ENCODE measurements at places on chromosomes 5 and 9. TPM values are rescaled to one million over a fixed set of nuclear protein-coding genes. Genes with fewer than 3 reads are reported as not detected.

DNA sequence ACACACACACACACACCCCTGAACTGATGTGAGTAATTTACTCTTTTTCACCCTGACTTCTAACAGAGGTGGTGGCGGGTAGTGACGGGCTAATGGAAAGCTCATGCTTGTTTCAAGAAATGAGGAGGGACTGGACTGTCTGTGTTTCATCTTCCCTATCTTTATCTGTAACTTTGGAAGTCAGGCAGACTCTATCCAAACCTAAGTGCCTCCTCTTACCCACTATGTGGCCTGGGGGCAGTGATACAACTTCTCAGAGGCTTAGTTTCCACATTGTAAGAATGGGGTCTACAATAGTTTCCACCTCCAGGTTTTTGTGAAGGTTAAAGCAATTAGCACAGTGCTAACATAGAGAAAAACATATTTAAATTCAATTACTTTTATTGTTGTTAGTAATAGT is 5.9 kb upstream of the TRPM3 start:
- DNase-seq = no peak

GRCh38 chr5:52943285-52943684 is 45.9 kb upstream of the ITGA2 start:
- DNase-seq = no peak

GRCh38 chr5:96440185-96440538 is 7.1 kb upstream of the PCSK1 start:
- DNase-seq = no peak

- no peak for DNase-seq
These were observed 523.0 kb downstream of the CSNK1G3 start for GRCh38 chr5:124034963-124035362.

GRCh38 chr5:32512926-32513325 is 68.4 kb upstream of the ZFR start:
- no peak for DNase-seq

DNA sequence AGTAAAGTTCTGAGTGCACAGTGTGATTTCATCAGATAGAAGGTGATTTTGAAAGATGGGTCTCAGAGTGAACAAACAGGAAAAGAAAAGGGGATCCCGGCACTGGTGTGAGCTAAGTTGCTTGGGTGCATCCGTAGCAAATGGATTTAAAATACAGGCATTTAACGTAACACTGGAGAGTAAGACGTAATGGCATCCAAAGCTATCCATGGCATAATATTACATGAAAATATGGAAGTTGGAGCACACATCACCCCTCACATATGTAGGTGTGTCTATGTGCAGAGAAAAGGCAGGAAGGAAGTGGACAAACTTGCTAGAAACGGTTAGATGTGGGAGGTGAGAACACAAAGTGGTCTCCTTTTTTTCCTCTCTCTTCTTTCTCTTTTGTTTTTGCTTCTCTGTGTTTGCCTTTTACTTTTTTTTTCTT is 38.2 kb upstream of the SEMA4D start:
- DNase-seq = no peak

DNA sequence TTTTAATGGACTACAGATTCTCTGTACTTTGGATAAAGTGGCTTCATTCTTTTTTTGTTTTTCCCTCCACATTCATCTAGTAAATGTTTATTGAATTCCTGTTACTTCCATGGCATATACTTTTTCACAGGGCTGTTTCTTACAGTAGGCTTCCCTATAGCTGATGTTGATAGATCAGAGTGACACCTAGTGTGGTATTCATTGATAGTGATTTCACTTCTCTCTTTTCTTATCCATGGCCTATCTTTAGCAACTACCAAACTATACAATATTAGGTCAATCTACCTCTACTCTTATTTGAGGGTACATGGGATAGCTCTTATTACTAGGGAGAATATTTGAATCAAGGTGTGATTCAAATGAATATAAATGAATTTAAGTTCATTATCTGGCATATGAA is 35.8 kb downstream of the FSD1L start:
- DNase-seq = no peak

DNA sequence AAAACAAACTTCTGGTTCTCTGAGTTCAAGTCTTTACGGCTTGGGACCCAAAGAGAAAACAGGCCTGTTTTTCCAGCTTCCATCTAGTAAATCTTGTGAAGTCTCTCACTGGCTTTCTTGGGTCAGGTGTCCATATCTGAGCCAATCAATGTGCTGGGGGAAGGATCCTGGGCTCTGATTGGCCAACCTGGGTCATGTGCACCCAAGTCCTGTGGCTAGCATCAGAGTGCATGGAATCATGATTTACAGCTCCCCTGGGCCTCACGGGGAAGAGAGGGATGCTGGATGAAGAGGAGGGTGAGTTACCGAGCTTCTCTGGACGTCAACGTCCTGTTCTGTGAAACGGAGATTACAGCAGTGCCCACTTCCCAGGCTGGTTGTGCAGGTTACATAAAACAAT is 19.4 kb downstream of the CXCL14 start:
- DNase-seq = no peak

GRCh38 chr9:113772121-113772810 is 103.8 kb upstream of the ZNF618 start:
- no peak for DNase-seq

GRCh38 chr5:143010351-143010750 is 240.2 kb downstream of the ARHGAP26 start:
- DNase-seq = no peak

DNA sequence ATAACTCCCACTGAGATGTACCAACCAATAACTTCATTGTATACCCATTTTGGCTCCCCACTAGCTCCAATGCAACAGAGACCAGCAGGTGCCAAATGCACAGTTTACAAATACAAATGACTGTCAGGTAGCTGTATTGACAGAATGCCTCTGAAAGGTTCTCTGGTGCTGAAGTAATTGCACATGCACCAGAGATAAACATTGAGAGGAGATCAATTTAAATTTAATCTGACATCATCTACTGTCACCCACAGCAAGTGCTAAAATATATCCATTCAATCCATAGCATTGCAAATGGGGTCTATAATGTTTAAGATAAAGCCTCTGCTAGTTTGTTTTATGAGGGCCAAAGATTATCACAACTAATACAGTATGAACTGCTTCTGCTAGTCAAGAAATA is 80.2 kb downstream of the STX17 start:
- DNase-seq = no peak

The SLC35A4 gene
- 32.0 TPM for total RNA-seq

The CCDC152 gene
- 0.70 TPM for total RNA-seq

The PCDHGC4 gene
- total RNA-seq = 0.65 TPM

Data from left lobe of liver (tissue), 2 donors.